ENCODE measurements at places on chromosomes 6 and 20.

GRCh38 chr20:19213946-19214490 lies 1.6 kb downstream of the SLC24A3 start:
- no peak for DNase-seq

- DNase-seq, result no peak
Measured at GRCh38 chr20:20447196-20447595, 79.3 kb downstream of the INSM1 start.

- peak; percentile 62 for DNase-seq
Measured at GRCh38 chr6:162074641-162075275, 652.8 kb downstream of the PRKN start.

DNA sequence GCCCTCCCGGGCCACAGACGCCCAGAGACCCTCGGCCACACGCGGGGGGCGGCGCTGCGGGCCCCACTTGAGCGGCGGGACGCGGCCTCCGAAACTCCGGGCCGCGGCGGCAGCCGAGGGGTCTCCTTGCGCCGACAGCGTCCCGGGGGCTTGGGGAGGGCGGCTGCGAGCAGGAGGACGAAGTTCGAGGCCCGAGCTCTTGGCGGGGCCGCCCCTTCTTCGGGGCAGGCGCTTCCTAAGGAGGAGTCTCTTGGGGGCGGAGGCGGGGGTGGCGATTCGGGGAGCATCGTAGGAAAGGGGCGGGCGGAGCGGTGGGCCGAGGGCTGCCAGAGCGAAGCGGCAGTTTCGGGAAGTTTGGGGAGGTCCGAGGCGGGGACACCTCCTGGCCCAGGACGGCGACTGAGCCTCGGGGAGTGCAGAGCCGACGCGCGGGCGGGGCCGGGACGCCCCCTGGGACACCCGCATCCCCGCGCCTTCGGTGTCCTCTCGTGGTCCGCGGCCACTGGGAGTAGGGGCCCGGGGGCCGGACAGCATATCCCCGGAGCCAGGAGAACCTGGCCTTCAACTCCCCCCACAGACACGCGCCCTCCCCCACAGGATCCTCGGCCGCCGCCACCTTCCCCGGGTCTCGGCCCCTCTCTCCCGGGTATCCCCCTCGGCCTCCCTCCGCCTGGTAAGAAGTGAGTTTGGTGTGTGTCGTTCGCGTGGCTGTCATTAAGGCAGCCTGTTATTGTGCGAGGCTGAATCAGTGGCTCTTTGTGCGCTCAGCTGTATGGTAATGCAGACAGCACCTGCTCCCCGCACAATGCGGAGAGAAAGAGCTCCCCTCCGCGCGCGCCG lies 613 bp upstream of the DLL1 start:
- DNase-seq, result no peak

- DNase-seq, result no peak
Measured at GRCh38 chr6:38364775-38365174, 275.0 kb downstream of the BTBD9 start.

GRCh38 chr6:137494281-137494987 lies at the start of gene OLIG3:
Gene OLIG3 (minus strand): TSS chr6:137494394. CDS start chr6:137494170, 224 bp downstream.
- no peak for DNase-seq

DNA sequence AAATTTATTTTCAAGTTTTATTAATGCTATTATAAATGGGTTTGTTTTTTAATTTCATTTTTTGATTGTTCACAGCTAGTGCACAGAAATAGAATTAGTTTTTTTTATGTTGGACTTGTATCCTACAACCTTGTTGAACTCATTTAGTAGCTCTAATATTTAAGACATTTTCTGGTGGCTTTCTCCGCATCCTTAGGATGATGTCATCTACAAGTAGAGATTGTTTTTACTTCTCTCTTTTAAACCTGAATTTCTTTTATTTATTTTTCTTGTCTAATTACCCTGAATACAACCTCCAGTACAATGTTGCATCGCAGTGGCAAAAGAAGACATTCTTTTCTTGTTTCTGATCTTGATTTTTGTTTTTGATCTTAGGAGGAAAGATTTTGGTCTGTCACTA lies 142.6 kb upstream of the PRDM1 start:
- no peak for DNase-seq

GRCh38 chr20:57998276-57998675 lies 230.2 kb downstream of the ANKRD60 start:
- DNase-seq, result no peak

DNA sequence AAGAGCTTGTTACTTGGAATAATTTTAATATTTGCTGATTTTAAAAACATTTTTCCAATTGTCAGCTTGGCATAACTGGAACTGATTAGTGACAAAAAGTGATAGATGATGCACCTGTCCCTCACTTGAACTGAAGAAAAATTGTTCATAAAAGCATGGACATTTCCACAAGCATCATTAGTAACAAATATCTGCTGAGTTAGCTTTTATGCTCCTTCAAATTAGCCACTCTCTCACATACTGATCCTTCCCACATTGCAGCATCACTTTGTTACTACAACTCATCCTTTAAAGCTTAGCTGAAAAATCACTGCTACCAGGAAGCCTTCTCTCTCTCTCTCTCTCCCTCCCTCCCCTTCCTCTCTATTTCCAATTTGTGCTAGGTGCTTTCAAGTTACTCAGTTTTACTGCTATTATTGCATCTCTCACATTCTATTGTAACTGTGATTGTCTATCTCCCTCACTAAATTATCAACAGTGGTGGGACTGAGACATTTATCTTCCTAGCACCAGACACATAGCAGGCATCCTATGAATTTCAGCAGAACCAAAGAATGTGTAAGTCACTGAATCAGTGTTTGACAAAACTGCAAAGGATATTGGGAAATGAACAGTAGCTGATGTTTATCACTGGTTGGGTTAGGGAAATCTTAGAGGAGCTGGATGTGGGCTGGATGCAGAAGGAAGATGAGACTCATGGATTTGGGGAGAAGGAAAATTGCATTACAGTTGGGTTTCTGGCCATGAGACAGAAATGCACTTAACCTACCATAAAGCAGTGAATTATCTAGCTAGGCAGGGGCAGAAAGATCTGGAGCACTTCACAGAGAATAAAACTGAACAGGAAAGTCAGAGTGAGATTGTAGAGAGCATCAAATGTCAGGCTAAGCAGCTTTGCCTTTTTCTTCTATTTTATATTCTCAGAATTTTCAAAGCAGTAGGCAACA lies 128.4 kb upstream of the PLN start:
- no peak for DNase-seq

DNA sequence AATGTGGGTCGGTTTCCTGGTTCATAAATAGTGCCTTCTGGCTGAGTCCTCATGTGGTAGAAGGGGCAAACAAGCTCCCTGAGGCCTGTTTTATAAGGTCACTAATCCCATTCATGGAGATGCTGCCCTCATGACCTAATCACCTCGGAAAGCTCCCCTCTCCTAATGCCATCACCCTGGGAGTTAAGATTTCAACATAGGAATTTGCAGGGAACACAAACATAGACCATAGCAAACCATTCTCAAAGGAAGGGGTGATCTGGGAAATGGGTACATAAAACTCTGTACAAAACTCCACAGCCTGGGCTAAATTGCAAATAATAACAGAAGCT lies 1.5 kb upstream of the ADTRP start:
- no peak for DNase-seq

DNA sequence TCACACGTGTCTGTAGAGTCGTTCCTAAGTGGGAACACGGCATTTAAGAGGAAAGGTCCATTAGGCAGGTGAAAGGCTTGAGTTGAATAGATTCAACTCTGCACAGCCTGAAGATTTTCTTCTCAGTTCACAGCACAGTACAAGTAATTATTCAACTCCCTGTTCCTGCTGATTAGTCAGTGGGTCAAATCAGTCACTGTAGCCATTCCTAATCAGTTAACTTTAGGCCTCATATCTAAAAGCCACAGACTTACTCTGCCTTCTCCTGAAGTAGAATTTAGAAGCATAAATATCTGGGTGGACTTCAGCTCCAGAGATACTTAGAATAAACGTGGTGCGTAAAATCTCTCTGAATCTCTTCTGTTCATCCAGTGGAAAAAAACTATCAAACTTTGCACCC lies 872.4 kb downstream of the C6orf118 start:
- DNase-seq, result no peak

GRCh38 chr6:71621918-71622519 lies 264.3 kb upstream of the RIMS1 start:
- DNase-seq, result no peak

DNA sequence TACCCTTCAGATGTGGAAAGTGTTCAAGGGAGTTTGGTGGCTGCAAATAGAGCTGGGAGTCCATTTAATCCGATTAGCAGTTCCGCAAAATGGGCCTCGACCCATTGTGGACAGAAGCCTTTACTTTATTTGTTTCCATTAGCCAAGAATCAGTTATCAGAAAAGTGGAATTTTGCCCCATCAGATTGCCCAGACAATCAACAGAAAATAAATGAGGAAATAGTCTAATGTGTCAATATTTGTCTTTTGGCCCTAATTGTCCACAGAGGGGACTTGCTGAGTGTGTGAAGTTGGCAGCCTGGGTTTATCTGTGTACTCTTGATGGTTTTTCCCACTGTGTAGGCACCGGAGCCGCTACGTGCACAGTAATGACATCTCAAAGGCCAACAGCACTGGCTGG lies 134.3 kb downstream of the LINC00237 start:
- no peak for DNase-seq

- no peak for DNase-seq
Measured at GRCh38 chr6:144500892-144501291, 215.8 kb downstream of the UTRN start.

GRCh38 chr6:40128127-40128526 lies 193.9 kb upstream of the MOCS1 start:
- DNase-seq, result no peak

- no peak for DNase-seq
Measured at GRCh38 chr6:136959471-136959891, 37.4 kb downstream of the SLC35D3 start.

DNA sequence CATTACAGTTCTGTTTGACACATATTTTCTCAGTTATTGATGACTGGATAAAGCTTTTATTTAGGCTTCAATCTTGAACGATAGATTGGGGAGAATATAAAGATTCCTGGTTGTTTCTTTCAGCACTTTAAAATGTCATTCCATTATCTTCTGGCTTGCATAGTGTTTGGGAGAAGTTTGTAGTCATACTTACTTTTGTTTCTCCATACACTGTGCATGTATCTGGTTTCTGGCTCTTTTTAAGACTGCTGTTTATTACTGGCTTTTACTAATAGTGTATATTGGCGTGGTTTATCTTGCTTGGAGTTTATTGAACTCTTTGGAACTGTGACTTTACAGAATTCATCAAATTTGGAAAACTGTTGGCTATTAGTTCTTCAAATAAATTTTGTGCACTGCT lies 49.2 kb downstream of the RGS17 start:
- no peak for DNase-seq

DNA sequence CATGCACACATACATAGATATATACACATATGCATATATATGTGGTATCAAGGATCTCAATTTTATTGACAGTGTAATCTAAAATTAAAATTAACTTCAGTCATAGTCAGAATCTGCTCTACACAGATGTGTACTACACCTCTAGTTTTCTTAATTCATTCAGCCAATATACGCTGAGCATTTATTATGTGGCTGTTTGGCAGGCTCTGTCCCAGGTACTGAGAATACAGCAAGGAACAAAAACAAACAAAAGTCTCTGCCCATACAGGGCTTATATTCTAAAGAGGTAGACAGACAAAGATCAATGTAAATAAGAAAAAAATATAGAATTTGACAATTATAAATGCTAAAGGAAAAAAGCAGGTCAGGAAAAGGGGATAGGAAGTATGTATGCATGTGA lies 7.8 kb upstream of the RGS17 start:
- DNase-seq, result no peak

DNA sequence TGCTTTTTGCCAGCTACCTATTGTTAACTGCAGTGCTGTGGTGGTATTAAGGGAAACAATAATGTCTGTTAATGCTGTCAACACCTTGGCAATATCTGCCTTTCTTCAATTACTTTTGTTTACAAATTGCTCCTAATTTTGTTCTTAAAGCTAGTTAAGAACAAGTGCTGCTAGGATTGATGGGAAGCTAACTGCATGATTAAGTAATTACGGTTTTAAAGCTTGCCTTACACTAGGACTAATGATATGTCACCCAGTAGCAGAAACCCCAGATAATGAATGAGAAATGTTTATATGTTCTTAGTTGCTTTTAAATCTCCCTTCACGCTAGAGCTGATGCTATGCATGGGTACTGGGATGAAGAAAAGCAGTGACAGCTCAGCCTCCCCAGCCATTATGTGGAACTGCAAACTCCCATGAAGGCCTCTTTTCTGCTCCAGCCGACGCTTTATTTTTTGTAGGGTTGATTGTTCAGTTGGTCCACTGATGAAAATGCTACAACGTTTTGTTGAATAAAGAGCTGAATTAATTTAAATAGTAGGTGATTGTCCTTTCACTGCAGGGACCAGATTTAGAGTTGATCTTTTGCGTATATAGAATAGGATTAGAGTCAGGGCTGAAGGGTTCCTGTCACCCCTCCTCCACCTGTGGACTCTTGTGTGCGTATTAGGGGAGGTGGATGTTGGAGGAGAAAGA lies 610.5 kb downstream of the TFAP2B start:
- no peak for DNase-seq

GRCh38 chr20:40323361-40323794 lies 365.7 kb downstream of the MAFB start:
- DNase-seq, result no peak

All from Caki2 (cell line).